ENCODE measurements at places on chromosomes 2 and 18.

DNA sequence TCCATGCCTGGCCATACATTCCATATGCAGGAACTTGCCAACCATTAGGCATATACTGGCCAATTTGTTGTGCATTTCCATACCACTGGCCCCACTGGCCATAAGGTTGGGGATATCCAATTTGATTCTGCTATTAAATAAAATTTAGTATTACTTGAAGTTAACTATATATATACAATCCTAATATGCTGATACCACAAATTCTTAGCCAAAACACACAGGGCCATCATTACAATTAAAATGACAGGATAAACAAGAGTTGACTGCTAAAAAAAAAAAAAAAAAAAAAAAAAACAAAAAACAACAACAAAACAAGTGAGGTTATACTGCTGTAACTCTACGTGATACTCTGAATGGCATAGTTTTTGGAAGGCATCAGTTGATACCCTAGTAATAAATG is 23.5 kb upstream of the C2orf42 start:
- no peak for DNase-seq

GRCh38 chr2:220451438-220451837 is 824.0 kb downstream of the SLC4A3 start:
- no peak for DNase-seq

GRCh38 chr2:210528716-210529115 is 27.7 kb upstream of the CPS1 start:
- no peak for DNase-seq

GRCh38 chr2:3349211-3349693 is 28.4 kb downstream of the EIPR1 start:
- no peak for DNase-seq

- no peak for DNase-seq
Observed at GRCh38 chr2:120957905-120958304, 222.2 kb downstream of the GLI2 start.

- DNase-seq, result no peak
Observed at GRCh38 chr2:154370873-154371272, 327.6 kb upstream of the KCNJ3 start.

Measured in activated T-cell treated with anti-CD3 and anti-CD28 coated beads, Interleukin-2, amount 50 U/mL, for 1 hour (primary cell).